ENCODE measurements at places on chromosomes 6 and 20. TPM values are rescaled to one million over a fixed set of nuclear protein-coding genes. Genes with fewer than 3 reads are reported as not detected.

DNA sequence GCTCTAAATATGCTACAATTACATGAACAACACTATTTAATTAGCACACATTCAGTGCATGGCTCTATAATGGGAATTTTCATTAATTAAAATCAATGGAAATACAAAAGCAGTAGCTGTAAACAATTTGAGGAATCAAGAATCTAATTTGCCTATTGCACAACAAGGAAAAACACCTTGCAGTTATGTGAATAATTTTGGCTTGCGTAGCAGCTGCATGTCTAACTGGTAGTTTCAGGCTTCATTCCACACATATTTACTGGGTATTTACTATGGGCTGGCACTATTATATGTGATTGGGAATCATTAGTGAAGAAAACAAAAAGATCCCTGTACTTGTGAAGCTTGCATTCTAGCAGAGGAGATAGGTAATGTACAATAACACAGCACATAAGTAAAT lies 26.4 kb downstream of the KIF6 start:
- no peak for DNase-seq

Gene NKX2-4
- total RNA-seq = not detected

- DNase-seq = no peak
These were observed 104.9 kb upstream of the SLC22A23 start for GRCh38 chr6:3561725-3562124.

DNA sequence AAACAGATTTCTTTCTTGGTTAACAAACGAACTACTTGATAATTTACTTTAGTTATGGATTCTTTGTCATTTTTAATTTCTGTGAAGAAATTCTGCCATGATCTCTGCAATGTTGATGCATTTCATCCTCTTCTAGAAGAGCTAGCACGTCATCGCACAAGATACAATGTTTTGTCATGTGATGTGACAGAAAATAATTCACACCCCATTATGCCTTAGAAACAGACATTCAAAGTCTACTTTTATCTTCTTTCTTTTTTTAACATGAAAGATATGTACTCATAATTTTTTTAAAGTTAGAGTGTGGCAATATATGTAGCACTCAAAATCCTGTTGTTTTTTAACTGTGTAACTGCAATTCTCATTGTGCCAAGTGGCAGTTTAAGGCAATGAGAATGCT lies 39.6 kb upstream of the NELFCD start:
- DNase-seq = no peak

GRCh38 chr20:64140956-64141355 lies 23.3 kb upstream of the MYT1 start:
- DNase-seq = no peak

Gene SOBP
- total RNA-seq = 0.30 TPM

Gene RALGAPB
- 50.1 TPM for total RNA-seq

Gene MUC22
- not detected for total RNA-seq

DNA sequence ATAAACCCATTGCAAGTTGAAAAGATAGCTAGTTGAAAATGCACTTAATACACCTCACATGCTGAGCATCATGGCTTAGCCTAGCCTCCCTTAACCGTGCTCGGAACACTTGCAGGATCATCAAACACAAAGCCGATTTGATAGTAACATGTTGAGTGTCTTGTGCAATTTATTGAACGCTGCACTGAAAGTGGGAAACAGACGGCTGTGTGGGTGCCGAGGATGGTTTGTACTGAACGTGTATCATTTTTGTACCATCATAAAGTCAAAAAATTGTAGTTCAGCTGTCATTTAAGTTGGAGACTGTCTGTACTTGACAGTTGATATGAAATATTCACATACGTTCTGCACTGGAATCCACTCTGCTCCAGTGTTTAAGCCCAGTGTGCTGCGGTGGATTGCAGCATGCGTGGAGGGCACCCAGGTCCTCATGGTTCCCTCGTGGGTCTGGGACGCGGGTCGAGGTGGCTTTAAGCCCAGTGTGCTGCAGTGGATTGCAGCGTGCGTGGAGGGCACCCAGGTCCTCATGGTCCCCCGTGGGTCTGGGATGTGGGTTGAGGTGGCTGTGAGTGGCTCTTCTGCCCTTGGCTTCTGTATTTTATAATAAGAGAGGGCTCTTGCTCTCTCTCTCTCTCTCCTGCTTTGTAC lies 77.0 kb downstream of the CDH4 start:
- DNase-seq = peak; percentile 1

Gene GDAP1L1
- total RNA-seq = not detected

DNA sequence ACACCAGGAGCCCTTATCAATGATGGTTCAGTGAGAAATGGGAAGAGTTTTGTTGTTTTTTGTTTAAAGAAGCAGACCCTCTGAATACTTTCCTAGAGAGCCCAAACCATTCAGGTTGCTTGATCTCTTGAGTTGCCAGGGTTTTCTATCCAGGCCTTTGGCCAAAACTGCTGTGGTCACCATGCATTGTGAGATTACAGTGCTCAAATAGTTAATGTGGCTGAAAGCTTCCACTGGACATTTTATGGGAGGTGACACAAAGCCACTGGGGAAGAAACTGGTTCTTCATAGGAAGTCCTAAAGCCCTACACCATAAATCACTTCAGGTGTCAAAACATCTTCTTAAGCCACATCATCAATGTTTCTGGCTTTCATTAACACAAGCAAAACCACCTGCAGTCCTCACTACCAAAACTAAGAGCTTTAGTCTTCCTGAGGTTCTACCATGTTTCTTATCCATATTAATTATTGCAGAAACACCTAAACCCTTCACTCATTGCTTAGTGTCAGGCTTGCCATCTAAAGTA lies 101.6 kb downstream of the IBTK start:
- DNase-seq = no peak

DNA sequence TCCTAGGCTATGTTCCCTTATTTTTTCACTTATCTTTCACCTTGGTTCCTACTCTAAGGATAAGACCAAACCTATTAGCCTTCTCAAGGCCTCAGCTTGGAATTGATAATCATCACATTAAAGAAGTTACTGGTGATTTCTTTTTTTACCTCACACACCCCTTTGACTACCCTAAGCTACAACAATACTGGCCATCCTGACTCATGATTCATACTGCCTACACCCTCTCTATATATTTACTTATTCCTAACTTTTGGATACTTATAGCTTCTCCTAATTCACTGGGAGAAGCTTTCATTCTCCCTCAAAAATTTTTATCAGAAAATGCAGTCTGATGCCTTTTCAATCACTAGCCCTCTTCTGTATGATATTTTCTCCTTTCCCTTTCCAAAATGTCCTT lies 256.1 kb downstream of the TBX18 start:
- DNase-seq = no peak

DNA sequence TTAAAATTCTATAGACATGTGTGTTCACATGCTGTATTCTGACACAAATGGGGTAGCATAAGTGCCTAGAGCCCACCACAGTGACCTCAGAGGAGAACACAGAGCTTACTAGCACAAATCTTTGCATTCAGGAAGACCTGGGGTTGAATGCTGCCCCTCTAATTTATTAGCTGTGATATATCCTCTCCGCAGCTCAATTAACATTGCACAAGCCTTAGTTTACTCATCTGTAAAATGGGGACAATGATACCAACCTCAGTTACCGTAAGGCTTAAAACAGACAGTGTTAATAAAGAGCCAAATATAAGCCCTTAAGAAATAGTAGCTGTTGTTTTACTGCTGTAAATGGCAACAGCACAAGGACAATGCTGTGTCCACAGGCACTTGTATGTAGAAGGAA lies 36.2 kb upstream of the IL17A start:
- DNase-seq = no peak

DNA sequence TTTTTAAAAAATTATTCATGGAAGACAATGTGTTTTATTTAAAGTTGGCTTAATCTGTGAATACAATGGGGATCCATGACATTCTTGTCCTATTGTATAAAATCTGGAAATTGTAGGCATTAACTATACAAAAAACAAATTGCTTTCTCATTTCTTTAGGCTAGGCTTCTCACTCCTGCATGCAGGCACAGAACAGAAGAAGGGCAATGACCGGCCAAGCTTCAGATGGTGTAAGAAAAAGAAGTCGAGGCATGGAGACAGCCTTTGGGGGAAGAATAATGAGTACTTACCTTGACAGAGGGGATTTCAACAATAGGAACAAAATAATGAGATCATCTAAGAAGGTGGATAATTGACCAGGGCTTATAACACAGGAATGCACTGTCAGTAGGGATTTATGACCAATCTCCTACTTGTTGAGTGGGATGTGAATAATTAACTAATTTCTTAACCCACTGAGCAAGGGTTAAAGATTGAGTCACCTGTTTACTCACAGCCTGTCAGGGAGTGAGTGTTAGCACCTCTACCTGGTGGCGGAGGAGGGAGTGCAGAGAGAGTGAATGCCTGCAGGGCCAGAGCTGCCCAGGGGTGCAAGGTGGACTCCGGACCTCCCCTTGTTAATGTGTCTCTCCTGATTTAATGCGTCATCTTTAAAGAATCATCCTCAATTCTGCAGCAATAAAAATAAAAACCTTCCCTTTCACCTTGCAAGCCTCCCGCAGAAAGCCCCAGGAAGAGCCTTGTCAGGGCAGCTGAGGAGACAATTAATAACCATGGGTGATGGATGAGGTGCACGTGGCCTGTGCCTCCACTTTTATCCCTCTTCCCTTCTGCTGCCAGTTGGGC lies 3.9 kb downstream of the SLC22A2 start:
- no peak for DNase-seq

DNA sequence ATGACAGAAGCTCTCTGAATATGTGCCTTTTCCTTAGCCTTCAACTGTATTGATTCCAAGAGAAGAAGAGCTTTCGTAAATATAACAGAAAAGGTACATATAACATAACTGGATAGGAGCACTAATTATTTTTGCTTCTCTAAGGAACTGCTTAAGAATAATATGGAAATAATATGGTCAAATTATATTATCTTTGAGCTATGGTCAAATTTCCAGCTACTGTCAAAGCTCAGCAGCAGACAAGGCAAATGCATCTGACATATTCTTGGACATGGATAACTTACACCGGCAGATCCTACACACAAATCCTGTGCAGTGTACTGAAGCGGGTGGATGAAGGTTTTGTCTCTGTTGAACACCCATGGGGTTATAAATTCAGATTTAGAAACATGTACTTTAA lies 150.6 kb downstream of the HIVEP2 start:
- DNase-seq = no peak

Gene ARMH2
- 4.3 TPM for total RNA-seq

Gene VTA1
- total RNA-seq = 19.9 TPM

GRCh38 chr6:161033667-161034066 lies 42.1 kb downstream of the MAP3K4 start:
- no peak for DNase-seq
